ENCODE measurements at places on chromosomes 4 and X. TPM values are rescaled to one million over a fixed set of nuclear protein-coding genes. Genes with fewer than 3 reads are reported as not detected.

DNA sequence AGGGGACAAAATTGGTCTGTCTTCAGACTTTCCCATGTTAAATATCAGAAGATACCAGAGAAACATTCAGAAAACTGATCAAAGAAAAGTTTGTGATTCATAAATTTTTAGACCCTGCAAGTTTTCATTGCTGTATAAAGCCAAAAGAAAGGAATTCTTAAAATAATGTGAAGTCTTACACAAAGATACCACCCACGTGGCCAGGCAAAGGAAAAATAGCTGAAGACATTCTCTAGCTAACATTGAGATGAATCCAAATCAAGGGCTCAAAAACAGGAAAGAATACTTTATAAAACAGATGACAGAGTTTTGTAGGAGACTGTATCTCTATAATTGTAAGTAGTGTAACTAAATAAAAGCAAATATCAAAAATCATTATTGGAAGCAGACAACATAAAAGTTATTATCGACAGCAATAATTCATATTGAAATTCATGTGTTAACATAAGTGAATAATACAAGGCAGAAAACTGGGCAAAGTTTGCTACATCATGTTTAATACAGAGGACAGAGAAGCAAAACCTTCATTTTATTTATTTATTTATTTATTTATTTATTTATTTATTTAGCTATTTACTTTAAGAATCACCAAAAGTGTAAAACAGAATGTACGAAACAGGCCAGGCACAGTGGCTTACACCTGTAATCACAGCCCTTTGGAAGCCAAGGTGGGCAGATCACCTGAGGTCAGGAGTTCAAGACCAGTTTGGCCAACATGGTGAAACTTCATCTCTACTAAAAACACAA, 204.6 kb upstream of the SLIT2 start:
- no peak for DNase-seq

- DNase-seq: no peak
Measured at GRCh38 chrX:47101206-47101605, 23.0 kb downstream of the RGN start.

- DNase-seq: no peak
Measured at GRCh38 chrX:54067766-54068165, 23.5 kb upstream of the PHF8 start.

DNA sequence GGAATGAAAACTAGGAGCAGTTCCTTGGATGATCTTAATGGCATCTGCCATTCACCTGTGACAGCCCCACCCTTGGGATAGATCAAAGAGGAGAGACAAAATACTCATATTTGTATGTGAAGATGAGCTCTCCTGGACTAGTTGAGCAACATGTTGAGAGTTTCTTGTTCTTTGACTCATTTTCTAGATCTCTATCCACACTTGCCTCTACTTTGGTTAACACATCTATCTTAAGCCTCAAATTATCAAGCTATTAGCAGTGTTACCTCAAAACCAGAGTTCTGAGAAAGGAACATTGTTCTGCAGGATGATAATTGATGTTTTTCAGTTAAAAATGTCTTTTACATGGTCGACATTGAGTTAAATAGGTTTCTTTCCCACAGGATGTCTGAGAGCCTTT, 94.2 kb upstream of the TEX13D start:
- no peak for DNase-seq

DNA sequence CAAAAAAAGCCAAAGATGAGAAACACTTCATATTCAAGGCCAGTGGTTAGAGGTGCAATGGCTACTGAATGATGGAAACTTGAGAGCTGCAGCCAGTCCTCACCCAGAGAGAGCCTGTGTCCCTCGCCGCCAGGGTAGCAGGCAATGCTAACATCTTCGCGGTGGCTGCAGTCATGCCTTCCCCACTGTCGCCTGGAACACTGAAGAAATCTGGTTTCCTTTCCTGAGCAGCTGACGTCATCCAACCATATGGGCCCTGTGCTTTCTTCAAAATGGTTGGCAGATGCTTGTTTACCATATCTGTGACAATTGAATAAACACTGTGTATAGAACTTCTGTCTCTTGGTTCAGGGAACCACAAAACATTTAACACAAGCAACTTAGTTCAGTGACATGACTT, 39.7 kb downstream of the PRSS12 start:
- no peak for DNase-seq

DNA sequence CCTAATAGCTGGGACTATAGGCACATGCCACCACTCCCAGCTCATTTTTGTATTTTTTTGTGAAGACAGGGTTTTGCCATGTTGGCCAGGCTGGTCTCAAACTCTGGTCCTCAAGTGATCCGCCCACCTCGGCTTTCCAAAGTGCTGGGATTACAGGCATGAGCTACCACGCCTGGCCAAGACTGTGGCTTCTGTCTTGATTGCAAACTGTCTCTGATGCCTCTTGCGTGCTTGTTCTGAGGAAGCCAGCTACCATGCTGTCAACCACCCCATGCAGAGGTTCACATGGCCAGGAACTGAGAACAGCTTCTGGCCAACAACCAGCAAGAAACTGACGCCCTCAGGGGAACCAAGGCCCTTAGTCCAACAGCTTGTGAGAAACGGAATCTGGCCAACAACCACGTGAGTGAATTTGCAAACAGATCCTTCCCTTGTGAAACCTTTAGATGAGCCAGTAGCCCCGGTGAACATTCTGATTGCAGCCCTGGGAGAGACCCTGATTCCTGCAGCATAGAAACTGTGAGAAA, 71.2 kb downstream of the SUPT20HL2 start:
- DNase-seq: peak; percentile 91

DNA sequence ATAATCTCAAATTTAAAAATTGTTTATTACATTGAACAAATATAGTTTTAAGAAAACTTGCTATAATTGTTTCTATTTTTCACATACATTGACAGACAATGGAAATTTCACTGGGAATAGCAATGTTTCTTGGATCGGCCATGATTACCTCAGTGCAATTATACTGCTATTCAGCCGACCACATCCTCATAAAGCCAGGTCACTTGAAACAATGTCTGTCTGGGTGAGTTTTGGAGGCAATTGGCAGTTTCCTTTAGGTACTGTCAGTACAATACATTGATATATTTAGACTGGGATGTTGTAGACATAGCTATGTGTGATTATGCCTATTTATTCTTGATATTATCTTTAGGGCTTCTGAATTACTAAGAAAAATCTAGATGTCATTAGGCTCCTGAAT, 89.5 kb upstream of the VEGFC start:
- DNase-seq: no peak

- no peak for DNase-seq
Measured at GRCh38 chr4:83644677-83645659, 109.1 kb downstream of the GPAT3 start.

- DNase-seq: no peak
Measured at GRCh38 chrX:107273795-107274194, 67.4 kb downstream of the DNAAF6 start.

DNA sequence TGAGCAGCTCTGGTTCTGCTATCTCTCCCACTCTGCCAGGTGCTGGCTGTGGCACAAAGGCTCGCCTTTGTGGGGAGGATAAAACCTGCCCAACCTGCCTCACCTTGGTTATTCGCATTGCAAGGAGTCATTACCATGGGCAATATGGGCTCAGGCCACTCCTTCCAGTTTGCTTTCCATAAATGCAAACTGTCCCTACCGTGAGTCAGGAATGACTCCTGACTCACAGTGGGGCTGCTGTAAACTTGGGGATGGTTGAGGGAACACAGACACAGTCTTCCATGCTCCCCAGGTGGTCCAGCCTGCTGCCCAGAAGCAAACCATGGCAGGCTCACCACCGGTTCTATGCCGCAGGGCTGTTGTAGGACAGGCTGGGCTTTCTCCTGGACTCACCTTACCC, 36.1 kb downstream of the COQ2 start:
- no peak for DNase-seq

DNA sequence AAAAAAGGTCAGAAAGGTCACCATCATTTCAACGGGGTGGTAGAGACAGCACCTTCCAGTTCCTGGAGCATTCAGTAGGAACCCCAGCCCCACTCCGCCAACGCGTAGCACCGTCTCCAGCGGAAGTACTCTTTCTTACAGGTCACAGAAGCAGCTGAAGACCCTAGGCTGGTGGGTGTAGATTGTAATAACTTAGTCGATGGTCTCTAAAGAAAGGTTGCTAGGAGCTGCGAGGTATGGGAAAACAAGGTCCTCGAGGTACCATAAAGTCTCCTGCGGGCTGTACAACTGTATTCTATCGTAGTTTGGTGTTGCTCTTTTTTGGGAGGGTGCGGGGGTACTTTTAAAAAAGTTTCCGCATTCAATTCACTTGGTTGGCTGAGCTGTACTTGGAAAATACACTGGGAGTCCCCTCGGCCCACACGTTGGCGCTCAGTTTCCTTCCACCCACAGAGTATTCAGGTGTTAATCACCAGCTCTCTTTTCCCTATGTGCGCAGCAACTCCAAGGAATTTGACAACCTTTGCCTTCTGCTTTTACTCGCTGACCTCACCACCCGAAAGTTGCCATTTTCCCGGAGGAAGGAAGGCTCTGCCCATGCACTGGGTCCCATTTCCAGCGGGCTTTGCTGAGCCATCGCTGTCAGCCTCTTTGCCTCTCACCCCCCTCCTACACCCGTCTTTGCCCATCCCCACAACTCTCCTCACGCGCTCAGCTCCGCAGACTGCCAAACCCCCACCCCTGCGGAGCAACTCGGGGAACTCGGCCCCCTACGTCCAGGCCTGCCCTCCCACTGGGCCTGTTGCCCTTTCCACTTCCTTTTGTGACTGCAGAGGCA, 4.8 kb upstream of the SOX3 start:
- DNase-seq: no peak

DNA sequence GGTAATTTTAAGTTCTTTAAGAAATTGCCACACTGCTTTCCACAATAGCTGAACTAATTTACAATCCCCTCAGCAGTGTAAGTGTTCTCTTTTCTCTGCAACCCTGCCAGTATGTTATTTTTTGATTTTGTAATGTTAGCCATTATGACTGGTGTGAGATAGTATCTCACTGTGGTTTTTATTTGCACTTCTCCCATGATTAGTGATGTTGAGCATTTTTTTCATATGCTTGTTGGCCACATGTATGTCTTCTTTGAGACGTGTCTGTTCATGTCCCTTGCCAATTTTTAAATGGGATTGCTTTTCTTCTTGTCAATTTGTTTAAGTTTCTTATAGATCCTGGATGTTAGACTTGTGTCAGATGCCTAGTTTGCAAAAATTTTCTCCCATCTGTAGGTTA, 86.1 kb downstream of the BMP3 start:
- no peak for DNase-seq

- no peak for DNase-seq
Measured at GRCh38 chrX:115330498-115331168, 41.1 kb downstream of the LUZP4 start.

DNA sequence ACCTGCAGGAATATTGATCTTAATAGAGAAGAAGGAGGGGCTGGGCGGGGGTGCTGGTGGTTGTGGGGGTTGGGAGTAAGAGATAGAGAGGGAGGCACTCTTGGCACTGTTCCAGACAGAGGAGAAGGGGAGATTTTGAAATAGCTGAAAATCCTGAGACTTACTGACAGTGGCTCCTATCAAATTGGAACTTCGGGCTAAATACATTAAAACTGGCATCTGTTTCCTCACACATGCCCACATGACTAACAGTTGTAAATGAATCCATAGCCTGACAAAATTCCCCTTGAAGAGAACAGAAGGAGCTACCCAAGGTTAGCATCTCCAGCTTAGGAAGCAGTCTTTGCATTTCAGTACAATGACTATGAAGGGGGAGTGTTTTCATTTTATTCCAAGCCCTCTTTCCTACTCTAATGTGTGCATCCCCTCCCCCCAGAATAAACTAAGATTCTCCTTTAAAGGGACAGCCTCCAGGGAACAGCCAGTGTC, 1.4 kb downstream of the DCX start:
- no peak for DNase-seq

- DNase-seq: no peak
Measured at GRCh38 chr4:137627739-137628460, 95.6 kb upstream of the PCDH18 start.

DNA sequence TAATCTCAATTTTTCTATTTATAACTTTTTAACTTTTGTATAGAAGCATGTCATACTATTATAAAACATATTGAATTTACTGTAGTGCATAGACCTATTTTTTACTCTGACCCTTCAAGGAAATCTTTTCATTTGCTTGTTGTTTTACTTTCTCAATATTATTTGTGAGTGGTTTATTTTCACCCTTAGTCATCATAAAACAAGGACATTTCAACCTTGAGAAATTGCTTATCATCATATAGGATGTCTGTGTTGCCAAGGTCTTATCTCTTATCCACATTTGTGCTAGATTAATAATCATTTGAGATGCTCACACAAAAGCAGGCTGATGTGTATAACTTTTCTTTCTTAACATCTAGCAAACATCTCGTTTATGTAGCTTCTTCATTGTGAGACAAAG, 408.6 kb upstream of the PABPC4L start:
- DNase-seq: no peak

- DNase-seq: no peak
Measured at GRCh38 chrX:23114241-23114640, 114.5 kb downstream of the DDX53 start.

DNA sequence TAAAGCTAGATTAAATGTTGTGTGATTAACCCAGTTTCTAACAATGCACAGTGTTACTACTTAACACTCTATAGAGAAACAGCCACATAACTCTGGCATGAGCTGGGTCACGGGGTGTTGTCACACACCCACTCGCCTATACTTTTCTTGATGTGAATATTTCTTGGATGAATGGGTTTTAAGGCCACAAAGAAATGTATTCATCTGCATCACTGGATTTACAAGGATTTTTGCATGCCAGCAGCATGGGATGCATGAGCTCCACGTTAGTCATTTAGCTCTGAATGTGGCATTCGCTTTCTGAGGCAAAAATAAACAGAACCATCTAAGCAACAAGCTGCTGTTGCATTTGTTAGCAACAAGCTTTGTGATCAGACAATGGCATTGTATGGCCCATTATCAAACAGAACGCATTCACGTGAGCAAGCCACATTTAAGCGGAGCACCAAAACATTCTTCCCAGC, 89.7 kb downstream of the LRP2BP start:
- no peak for DNase-seq

- DNase-seq: no peak
Measured at GRCh38 chr4:2598511-2599303, 62.3 kb downstream of the FAM193A start.

- DNase-seq: no peak
Measured at GRCh38 chr4:44425614-44426208, 22.9 kb downstream of the KCTD8 start.

DNA sequence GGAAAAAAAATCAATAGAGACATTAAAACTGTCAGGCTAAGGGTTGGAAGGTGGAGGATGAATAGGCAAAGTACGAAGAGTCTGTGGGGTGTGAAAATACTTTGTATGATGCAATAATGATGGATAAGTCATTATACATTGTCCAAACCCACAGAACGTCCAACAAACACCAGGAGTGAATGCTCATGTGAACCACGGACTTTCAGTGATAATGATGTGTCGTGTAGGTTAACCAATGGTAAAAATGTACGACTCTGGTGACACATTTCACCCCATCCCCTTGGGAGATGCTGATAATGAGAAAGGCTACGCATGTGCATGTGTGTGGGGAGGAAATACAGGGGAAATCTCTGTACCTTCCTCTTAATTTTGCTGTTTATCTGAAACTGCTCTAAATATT, 665.2 kb downstream of the FAT4 start:
- DNase-seq: no peak

GRCh38 chr4:139665079-139665689, 435 bp upstream of the MGST2 start:
- no peak for DNase-seq

The IL1RAPL2 gene
- total RNA-seq: 0.25 TPM

The TCEAL2 gene
- 14.7 TPM for total RNA-seq

The BGN gene
- 106 TPM for total RNA-seq

The FATE1 gene
- total RNA-seq: not detected

The PALLD gene
- 229 TPM for total RNA-seq

The IRS4 gene
- total RNA-seq: 0.74 TPM

The CYSLTR1 gene
- total RNA-seq: 0.98 TPM

The TAF7L gene
- 2.5 TPM for total RNA-seq

The NUP62CL gene
- total RNA-seq: 10.6 TPM

Measured in vagina (tissue), 2 donors.